ENCODE measurements at places on chromosomes 16 and 17. TPM values are rescaled to one million over a fixed set of nuclear protein-coding genes. Genes with fewer than 3 reads are reported as not detected.

DNA sequence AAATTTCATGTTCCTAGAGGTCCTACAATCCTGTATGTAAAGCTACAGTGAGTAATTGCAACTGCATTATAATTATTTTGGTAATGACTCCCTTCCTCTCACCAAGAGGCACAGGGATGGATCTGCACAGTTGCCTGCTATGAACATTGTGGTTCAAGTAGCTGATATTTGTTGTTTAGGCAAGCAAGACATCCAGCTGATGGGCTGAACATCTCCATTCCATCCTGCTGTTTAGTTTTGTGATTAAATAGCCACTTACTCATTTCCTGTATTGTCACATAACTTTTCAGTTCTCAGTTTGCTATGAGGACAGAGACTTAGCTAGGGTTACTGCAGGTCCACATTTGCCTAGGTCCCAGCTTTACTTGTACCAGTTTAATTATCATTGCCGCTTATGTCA is 181.2 kb upstream of the TBX2 start:
- DNase-seq, result no peak

DNA sequence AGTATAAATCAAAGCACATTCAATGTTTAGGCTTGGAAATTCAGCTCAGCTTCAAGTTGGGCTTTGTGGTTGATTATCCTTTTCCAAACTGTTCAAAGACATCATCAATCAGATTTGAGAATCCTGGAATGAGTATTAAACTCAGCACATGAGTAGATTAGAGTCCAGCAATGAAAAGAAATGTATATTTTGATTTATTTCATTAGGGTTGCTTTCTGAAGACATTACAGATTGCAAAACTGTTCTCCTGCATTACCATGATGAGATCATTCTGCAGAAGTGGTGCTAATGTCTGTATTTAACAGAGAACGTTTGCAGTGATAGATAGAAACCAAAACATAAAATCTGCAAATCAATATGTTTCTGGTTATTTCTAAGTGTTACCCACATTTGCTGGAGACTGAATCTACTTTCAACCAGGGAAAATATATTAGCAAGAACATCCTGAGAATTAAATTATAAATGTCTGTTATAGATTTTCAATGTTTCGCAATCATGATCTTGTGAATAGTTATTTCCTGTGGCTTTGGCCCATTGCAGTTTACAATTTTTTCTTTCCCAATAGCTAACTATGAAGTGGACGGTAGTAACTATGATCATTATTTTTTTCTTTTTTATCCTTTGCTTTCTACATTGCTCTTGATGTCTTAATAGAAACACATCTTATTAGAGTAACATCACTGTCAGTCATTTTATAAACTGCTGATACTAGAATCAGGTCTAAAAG is 1125.7 kb upstream of the GOT2 start:
- no peak for DNase-seq

- no peak for DNase-seq
Observed at GRCh38 chr16:50494501-50495491, 53.4 kb upstream of the NKD1 start.

DNA sequence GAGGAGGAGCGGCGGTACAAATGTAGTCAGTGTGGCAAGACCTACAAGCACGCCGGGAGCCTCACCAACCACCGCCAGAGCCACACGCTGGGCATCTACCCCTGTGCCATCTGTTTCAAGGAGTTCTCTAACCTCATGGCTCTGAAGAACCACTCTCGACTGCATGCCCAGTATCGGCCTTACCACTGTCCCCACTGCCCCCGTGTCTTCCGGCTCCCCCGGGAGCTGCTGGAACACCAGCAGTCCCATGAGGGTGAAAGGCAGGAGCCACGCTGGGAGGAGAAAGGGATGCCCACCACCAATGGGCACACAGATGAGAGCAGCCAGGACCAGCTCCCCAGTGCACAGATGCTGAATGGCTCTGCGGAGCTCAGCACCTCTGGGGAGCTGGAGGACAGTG is 2.8 kb downstream of the ZNF646 start:
- no peak for DNase-seq

SLC16A6 gene
- 0.89 TPM for total RNA-seq

ODAD4 gene
- total RNA-seq, result 1.0 TPM
